ENCODE measurements at places on chromosomes 6 and 20.

GRCh38 chr6:42879372-42880239, at the start of gene RPL7L1:
Gene RPL7L1 (plus strand): TSS chr6:42879616. CDS start chr6:42879911, 295 bp downstream.
- peak; percentile 87 for DNase-seq

GRCh38 chr20:1870323-1870722, 24.9 kb upstream of the SIRPA start:
- DNase-seq: no peak

DNA sequence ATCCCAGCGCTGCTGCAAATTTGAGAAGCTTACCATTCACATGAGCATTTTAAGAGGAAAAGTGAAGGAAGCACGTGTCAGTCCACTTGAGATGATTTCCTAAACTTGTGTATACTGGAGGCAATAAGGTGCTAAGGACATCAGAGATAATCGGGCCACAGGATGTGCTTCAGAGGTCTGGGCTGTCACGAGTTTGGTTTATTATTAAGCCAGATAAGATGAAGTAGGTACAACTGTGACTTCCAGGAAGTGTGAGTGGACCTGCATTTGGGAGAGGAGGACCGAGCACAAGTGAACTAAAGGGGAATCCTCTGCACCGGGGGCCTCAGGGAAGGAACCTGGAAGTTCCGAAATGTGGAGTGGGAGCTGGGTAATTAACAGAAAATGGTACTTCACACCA, 1.4 kb downstream of the SAMD5 start:
- no peak for DNase-seq

DNA sequence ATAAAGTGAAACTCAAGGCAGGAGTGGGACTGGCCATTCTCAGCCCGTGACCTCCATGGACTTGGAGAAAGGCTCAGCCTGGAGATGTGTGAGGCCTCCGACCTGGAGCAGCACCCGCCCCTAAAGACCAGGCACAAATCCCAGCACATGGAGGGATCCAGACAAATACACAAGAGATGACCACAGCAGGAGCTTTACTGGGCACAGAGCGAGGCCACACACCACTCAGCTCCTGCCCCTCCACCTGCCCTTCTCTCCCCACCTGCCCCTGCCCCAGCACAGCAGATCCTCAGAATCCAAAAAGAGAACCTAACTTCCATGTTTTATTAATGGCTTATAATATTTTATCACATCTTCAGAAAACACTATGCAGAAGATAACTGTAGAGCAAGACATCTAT, 20.4 kb upstream of the MICB start:
- DNase-seq: no peak

DNA sequence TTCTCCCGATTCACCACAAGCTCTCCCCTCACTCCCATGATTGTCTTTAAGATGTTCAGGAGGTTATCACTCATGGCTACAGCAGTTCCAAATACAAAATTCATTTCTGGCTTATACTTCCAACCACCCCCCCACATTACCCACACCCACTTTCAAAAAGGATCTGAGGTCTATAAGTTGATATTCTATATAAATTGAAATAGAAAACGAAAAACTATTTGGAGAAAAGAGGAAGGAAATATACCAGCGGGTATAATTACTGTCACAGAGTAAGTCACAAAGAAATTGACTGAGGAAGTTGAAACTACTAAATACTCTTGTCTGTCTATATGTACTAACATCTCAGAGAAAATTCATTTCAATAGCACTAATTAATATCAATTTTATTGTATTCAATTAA, 112.7 kb upstream of the TNFAIP3 start:
- DNase-seq: no peak

- no peak for DNase-seq
Measured at GRCh38 chr20:15637950-15638754, 935.1 kb downstream of the KIF16B start.

DNA sequence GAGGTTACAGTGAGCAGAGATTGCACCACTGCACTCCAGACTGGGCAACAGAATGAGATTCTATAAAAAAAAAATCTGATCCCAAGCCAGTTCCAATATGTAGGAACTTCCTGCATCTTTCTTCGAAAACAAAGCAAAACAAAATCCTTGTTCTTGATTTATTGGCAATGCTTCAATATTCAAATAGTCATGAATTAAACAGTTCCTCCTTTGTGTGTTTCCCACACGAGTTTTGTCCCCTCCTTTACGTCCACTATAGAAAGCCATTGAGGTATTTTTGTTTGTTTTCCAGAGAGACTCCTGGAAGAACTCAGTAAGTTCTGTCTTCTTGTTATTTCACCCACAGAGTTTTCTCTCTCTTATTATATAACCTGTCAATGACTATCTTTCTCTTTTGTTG, 7.6 kb downstream of the BTN1A1 start:
- no peak for DNase-seq

GRCh38 chr20:19860737-19861136, 102.7 kb downstream of the RIN2 start:
- no peak for DNase-seq

GRCh38 chr6:150971219-150971618, 105.7 kb downstream of the MTHFD1L start:
- DNase-seq: no peak

- no peak for DNase-seq
Measured at GRCh38 chr6:10511477-10511876, 9.7 kb upstream of the GCNT2 start.

- DNase-seq: no peak
Measured at GRCh38 chr6:111677249-111677990, 71.7 kb upstream of the TRAF3IP2 start.

GRCh38 chr6:170290296-170291128, at the start of gene DLL1:
Gene DLL1 (minus strand): TSS chr6:170291078. CDS start chr6:170290139, 939 bp downstream.
- DNase-seq: peak; percentile 68

- no peak for DNase-seq
Measured at GRCh38 chr6:105991561-105992314, 94.4 kb upstream of the PRDM1 start.

- DNase-seq: no peak
Measured at GRCh38 chr6:78259935-78260334, 607.1 kb downstream of the MEI4 start.

GRCh38 chr6:142947714-142948480, 2.9 kb upstream of the HIVEP2 start:
- no peak for DNase-seq

- no peak for DNase-seq
Measured at GRCh38 chr6:43510827-43511163, 649 bp upstream of the LRRC73 start.

DNA sequence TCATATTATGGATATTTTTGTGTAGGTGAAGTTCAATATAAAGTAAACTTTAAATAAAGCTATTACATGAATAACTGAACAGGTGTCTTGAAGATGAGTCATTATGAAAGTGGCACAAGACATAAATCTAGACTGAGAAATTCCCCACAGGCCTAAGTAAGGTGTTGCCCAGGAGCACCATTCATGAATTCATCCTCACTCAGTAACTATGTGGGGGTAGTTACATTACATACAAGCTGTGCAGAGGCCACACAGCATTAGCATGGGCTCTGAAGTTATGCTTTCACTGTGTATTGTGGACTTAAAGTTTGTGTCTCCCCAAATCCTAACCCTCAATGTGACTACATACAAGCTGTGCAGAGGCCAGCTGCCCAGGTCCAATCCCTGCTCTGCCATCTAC, 65.9 kb downstream of the BCAS1 start:
- DNase-seq: no peak

GRCh38 chr6:165767228-165767627, 104.2 kb upstream of the PDE10A start:
- no peak for DNase-seq

GRCh38 chr6:21263531-21264287, 329.8 kb upstream of the SOX4 start:
- DNase-seq: no peak

DNA sequence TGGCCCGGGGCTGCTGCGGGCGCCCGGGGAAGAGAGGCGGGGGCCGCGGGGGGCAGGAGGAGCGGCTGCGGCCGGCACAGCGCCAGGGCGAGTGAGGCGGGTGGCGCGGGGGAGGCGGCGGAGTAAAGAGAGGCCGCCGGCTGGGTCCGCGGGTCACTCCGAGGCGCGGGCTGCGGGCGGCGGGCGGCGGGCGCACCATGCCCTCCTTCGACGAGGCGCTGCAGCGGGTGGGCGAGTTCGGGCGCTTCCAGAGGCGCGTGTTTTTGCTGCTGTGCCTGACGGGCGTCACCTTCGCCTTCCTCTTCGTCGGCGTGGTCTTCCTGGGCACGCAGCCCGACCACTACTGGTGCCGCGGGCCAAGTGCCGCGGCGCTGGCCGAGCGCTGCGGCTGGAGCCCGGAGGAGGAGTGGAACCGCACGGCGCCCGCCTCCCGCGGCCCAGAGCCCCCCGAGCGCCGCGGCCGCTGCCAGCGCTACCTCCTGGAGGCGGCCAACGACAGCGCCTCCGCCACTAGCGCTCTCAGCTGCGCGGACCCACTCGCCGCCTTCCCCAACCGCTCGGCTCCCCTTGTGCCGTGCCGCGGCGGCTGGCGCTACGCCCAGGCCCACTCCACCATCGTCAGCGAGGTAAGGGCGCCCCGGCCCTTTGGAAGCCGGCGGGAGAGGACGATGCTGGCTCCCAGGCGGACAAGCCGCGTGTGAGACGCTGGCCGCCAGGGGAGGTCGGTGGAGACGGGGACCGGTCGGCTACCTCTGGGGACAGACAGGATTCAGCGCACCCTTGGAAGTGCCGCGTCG, at the start of gene SLC22A3:
Gene SLC22A3, plus strand, starts transcription at position 156 of the 797 bp plus-strand sequence. Its CDS starts 42 bp downstream, at position 198.
- DNase-seq: no peak

DNA sequence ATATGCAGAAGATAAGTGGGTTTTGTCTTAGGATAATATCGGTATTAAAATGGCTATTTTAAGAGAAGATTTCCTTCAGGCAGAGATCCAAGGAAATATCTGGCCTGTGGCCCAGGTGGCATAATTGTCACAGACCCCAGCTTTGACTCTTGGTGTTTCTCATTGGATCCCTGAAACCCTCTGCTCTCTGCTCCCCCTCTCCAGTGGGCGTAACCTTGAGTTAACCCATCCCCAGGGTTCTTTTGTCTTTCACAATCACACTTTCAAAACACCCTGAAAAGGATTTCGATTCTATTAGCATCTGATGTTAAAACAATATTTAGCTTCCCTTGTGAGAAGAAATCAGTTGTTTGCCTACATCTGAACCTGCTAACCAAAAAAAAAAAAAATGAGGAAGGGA, 7.2 kb downstream of the SSTR4 start:
- DNase-seq: no peak

Measured in anterior cingulate cortex (tissue), 58 donors.